ENCODE measurements at places on chromosomes 1 and 21.

- DNase-seq: no peak
These were observed 133.0 kb upstream of the SAMSN1 start for GRCh38 chr21:14678973-14679574.

GRCh38 chr1:20148571-20149500 lies 9.7 kb downstream of the PLA2G2F start:
- no peak for DNase-seq

DNA sequence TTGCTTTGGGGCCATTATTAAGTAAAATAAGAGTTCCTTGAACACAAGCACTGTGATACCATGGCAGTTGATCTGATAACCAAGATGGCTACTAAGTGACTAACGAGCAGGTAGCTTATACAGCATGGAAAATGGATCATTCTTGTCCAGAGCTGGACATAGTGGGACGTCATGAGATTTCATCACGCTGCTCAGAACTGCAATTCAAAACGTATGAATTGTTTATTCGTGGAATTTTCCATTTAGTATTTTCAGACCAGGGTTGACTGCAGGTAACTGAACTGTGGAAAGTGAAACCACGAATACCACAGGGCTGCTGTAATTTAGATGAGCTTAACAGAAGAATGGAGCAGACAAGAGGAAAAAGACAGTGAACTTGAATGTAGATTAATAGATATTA lies 38.9 kb downstream of the CCDC18 start:
- no peak for DNase-seq

GRCh38 chr1:152870831-152871730 lies 7.0 kb upstream of the SMCP start:
- no peak for DNase-seq

GRCh38 chr1:36132029-36132428 lies 7.0 kb upstream of the COL8A2 start:
- DNase-seq: no peak

- DNase-seq: no peak
These were observed 31.4 kb upstream of the SLC35D1 start for GRCh38 chr1:67085326-67085725.

GRCh38 chr1:232932486-232933425 lies 17.7 kb upstream of the NTPCR start:
- no peak for DNase-seq

GRCh38 chr1:208026880-208027438 lies 116.0 kb upstream of the CD34 start:
- no peak for DNase-seq

DNA sequence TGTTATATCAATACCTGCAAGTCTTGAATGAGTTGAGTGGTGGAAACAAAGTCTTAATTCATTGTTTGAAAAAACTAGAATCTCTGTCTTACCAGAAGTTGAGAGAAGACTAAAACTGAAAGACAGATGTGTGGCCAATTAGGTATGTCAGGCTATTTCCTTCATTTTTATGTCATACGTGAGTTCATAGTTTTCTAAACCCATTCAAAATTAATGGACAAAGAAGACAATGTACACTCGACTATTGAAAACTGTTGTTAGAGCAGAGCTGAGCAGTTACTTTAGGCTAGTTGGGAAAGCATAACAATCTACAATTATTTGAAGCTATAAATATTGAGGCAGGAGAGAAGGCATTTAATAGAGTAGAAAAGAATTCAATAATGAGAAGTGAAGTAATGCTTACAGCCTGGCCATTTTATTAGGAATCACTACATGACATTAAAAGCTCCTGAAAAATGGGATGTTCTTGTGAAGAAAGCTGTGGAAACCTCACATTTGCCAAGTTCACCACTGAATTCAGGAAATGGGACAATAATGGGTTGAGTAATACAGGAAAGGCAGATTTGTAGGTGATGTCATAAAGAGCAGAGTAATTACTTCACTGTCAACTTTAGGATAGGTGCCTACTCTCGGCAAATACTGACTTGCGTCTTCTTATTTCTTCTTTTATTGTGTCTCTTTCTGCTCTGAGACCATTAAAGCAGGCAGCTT lies 204.4 kb downstream of the PLA2G4A start:
- no peak for DNase-seq

DNA sequence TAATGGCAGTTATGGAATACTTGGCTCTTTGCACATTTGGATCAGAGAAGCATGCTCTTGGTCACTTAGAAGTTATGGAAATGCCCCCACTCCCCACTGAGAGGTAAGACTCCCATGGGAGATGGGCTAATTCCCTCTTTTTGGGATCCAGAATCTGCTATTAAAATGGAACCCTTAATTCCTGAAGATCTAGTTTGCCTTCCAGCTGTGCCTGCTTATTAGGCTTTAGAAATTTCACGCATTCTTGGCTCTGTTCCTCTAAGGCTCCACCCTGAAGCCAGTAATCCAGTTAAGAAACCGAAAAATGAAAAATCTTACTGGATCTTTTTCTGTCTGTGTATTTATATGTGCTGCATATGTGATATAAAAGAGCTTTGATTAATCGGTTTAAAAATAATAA lies 76.7 kb downstream of the USH2A start:
- DNase-seq: no peak

DNA sequence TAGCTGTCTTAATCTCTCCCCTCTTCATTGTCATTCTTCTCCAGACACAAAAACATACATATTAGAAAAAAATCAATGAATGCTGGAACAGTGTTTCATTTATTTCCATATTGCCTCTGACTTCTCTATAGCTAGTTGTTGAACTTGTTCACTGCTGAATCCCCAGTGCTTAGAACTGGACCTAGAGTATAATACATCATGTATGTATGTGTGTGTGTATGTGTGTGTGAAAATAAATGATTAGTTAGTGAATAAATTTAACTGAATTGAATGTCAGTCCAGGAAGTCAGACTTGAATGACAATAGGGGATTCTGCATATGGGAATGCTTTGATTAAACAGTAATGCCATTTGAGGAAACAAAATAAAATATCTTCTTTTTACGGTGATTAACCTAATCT lies 36.4 kb downstream of the FMO3 start:
- DNase-seq: no peak

GRCh38 chr1:63630238-63630637 lies 37.0 kb downstream of the PGM1 start:
- DNase-seq: no peak

- no peak for DNase-seq
These were observed 41.8 kb downstream of the SELENOF start for GRCh38 chr1:86872086-86872485.

GRCh38 chr1:64851664-64852063 lies 106.8 kb downstream of the RAVER2 start:
- DNase-seq: no peak

DNA sequence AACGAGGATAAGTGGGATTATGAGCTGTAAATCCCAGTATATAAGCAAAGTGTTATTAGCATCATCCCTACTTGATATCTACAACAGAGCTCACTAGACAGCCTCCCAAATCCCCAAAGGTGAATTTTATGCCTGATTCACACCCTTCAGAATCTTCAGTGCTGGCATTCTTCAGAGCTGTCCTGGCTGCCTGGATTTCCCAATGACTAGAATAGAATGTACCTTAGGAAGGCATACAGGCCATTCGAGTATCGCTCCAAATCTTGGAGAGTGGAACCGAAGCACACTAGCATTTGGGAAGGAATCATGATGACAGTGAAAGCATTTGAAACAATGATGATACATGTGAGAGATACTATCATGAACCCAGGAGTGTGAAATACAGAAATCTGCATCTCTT lies 22.3 kb downstream of the ZBTB40 start:
- no peak for DNase-seq

- peak; percentile 23 for DNase-seq
These were observed 28.4 kb downstream of the RRP1B start for GRCh38 chr21:43687566-43688399.

- no peak for DNase-seq
These were observed 40.5 kb downstream of the PLPPR5 start for GRCh38 chr1:98964198-98964597.

GRCh38 chr1:172266528-172267174 lies 153.8 kb upstream of the C1orf105 start:
- no peak for DNase-seq

GRCh38 chr1:231855361-231855760 lies 228.8 kb downstream of the DISC1 start:
- DNase-seq: no peak

- DNase-seq: no peak
These were observed 40.4 kb upstream of the APOBEC4 start for GRCh38 chr1:183693521-183693920.

DNA sequence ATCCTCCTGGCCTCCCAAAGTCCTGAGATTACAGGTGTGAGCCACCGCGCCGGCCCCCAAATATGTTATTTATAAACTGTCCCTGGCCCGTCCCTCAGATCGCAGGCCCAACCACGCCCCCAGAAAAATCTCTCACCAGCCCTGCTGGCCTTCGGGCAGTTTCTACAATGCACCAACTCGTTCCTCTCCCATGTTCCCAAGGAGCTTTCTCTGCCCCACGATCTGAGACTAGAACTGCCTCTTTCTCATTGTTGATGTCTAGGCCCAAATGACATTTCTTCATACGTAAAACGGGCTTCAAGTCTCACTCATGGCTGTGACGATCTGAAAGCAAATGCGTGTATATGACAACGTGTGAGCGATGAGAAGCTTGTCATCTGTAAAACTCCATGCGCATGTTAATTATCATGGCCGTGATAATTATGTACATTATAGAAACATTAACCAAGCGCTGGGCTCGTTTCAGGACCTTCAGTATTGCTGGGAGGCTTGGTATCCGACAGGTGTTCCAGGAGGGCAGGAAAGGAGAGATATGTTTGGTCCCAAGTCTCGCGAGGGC lies 748 bp upstream of the NIPAL3 start:
- DNase-seq: no peak

DNA sequence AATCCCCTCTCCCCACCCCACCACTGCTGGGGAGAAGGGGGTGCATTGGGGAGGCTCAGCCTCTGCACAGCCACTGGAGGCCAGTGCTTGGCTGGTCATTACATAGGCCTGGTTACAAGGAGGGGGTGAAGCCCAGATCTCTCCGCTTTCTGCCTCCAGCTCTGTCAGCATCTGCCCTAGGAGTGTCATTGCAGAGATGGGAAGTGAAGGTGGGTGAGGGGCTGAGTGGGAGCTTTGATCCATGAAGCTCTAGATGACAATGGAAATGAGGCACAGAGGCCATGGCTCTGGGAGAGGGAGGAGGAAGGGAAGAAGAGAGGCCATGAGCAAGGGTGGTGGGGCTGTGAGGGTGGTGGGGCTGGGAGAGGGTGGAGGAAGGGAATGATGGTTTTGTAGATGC lies 411.6 kb downstream of the MATN1 start:
- DNase-seq: no peak

DNA sequence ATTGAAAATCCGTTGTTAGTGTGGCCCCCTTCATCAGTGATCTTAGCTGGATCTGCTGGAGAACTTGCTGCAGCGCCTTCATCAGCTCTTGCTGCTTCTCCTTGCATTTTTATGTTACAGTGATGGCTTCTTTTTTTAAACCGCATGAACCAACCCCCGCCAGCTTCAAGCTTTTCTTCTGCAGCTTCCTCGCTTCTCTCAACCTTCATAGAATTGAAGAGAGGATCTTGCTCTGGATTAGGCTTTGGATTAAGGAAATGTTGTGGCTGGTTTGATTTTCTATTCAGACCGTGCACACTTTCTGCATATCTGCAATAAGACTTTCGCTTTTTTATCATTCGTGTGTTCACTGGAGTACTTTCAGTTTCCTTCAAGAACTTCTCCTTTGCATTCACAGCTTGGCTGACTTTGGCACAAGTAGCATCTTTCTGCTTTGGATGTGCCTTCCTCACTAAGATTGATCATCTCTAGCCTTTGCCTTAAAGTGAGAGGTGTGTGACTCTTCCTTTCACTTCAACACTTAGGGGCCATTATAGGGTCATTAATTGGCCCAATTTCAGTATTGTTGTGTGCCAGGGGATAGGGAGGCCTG lies 13.1 kb downstream of the RNF187 start:
- DNase-seq: no peak

GRCh38 chr1:74193908-74194307 lies 4.1 kb downstream of the LRRIQ3 start:
- DNase-seq: no peak

- DNase-seq: no peak
These were observed 450.8 kb downstream of the KIF26B start for GRCh38 chr1:245605480-245606156.

- DNase-seq: no peak
These were observed 87.1 kb upstream of the DISP3 start for GRCh38 chr1:11391886-11392285.

- DNase-seq: no peak
These were observed 18.9 kb downstream of the ALDH9A1 start for GRCh38 chr1:165679282-165680036.

- DNase-seq: no peak
These were observed 68.0 kb downstream of the PRKAA2 start for GRCh38 chr1:56713112-56713511.

Measured in CD4-positive, alpha-beta T cell treated with Interleukin-1 beta for 1 hour (primary cell).